ENCODE measurements at places on chromosomes 6 and 20.

GRCh38 chr6:14727494-14728395, 518.1 kb upstream of the JARID2 start:
- DNase-seq, result no peak

DNA sequence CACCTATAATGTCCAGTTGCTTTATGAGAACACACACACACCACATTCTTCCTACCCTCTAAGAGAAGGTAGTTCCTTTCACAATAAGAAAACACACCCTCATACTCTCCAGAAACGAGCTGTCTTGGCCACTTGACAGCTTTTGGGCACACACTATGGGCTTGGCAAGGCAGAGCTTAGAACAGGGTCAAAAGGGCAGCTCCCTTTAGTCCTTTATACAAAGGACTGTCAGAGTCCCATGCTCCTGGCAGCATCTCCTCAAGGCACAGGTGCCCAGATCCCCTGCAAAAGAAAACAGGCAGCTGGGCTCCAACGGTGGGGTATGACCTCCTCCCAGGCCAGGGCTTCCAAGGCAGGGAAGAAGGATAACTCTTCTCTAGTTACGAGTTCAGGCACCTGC, 4.9 kb upstream of the LYRM2 start:
- no peak for DNase-seq

GRCh38 chr6:158161566-158162254, 6.4 kb downstream of the SERAC1 start:
- DNase-seq, result no peak

- peak; percentile 80 for DNase-seq
Measured at GRCh38 chr20:49484180-49485140, 2.0 kb upstream of the KCNB1 start.

DNA sequence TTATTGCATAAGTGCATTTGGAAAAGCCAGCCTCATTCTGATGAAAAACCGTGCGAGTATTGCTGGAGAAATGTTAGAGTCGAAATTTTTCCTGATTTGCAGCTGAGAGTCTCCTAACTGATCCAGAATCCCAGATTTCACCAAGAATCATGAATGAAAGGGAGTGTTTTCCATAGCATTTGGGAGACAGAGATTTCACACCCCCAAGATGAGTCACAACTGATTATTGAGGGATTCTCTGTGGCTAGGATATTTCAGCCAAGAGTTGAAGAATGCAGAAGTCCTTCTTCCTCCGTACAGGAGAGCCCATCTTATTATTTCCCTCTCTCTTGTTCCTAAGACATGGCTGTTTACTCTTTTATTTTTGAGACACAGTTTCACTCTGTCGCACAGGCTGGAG, 82.2 kb upstream of the SALL4 start:
- no peak for DNase-seq

- peak; percentile 11 for DNase-seq
Measured at GRCh38 chr6:36724514-36725390, 27.1 kb downstream of the RAB44 start.

DNA sequence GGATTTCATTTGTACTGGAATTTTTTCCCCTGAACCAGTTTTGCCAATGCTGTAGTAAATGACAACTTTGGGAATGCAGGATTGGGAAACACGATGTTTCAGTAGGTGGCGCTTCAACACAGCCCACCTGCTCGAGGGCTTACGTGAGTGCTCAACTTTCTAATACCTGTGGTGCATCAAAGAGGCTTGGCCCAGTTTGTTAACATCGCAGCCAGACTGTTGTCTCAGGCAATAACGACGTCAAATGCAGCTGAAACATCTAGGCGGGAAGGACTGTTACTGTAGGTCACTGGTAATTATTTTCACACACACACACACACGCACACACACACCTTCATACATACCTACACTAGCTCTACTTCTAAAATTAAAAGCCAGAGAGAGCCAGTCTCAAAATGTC, 815.5 kb upstream of the SLC35B3 start:
- DNase-seq, result no peak

DNA sequence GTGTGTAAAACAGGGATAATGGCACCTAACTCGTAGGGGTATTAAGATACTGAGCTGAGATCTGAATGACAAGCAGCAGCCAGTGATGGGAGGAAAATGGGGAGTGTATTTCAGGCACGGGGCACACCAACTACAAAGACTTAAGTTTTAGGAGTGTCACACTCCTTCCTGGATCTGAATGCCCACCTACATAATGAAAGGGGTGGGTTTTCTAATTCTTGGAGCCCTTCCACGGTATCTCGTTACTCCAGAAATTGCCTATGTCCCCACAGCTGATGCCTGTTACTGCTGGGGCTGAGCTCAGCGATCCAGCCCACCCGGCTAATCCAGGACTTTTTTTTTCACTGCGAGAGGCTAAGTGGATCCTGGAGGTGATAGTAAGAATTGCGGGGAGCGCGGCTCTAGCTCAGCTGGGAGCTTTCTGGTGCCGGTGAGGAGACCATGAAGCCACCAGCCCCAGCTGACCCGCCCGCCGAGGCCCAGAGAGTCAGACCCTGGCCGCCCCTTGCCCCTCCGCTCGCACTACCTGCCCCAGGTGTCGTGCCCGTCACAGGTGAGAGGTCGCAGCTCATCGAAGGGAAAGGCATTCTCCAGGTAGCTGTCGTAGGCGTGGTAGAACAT, 727 bp downstream of the EDEM2 start:
- no peak for DNase-seq

DNA sequence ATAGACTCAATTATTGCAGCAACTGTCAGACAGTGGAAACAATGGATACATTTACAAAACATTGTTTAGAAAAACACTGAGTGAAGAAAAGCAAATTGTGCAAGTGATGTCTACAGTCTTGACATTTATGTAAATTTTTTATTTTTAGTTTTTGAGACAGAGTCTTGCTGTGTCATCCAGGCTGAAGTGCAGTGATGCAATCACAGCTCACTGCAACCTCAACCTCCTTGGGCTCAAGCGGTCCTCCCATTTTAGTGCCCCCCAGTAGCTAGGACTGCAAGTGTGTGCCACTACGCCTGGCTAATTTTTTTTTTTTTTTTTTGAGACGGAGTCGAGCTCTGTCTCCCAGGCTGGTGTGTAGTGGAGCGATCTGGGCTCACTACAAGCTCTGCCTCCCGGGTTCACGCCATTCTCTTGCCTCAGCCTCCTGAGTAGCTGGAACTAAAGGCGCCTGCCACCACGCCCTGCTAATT, 9.7 kb downstream of the CNBD2 start:
- no peak for DNase-seq

DNA sequence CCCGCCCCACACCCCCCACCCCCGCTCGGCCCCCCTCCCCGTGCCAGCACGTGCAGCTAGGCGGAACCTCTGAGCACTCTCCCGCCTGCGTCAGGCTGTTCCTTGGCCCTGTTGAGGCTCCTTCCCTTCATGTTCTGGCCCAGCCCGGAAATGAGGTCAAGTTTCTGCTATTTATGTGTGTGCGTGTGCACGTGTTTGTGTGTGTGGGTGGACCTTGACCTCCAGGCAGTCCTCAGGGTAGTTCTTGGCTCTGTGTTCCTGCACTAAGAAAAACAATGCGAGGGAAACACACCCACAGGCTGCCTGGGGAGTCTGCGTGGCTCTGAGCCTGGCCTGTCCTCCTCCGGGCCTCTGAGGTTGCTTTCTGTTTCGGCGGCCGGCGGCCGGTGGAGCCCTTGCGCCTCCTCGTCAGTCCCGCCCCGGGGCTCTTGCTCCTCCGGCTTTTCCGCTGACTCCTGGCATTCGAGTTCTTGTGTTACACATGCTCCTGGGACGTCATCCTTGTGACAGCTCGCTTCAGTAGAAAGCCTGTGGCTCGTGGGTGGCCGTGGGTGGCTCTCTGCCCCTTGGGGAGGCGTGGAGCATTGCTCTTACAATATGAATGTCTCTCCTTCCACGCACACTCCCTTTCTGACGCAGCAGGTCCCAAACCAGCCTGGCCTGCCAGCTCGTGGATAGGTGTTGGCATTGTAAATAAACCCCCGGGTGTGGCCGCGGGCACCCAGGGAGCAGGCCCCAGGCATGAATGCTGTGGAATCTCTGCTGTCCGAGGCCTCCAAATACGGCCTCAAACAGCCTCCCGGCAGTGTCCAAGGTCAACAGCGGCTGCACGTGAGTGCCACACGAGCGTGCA, 10.0 kb downstream of the SLCO4A1 start:
- DNase-seq, result peak; percentile 60

GRCh38 chr20:38229376-38230252, 30.9 kb downstream of the KIAA1755 start:
- no peak for DNase-seq

DNA sequence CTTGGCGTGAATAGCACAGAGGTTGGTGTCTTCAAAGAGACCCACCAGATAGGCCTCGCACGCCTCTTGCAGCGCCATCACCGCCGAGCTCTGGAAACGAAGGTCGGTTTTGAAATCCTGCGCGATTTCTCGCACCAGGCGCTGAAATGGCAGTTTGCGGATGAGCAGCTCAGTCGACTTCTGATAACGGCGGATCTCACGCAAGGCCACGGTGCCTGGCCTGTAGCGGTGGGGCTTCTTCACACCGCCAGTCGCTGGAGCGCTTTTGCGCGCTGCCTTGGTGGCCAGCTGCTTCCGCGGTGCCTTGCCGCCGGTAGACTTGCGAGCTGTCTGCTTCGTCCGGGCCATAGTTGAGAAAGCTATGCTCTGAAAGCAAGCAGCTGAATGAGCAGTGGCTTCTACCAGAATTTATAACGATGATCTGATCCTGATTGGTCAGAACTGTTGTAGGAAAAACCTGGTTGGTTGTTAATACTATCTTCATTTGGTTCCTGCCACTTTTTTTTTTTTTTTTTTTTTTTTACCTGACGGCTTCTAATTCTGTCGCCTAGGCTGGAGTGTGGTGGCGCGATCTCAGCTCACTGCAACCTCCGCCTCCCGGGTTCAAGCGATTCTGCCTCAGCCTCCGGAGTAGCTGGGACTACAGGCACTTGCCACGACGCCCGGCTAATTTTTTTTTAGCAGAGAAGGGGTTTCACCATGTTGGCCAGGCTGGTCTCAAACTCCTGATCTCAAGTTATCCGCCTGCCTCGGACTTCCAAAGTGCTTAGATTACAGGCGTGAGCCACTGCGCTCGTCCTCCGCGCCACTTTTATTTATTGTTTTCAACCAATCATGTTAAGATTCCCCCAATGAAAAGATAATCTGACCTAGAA, 21.5 kb downstream of the OR2B2 start:
- DNase-seq, result no peak

DNA sequence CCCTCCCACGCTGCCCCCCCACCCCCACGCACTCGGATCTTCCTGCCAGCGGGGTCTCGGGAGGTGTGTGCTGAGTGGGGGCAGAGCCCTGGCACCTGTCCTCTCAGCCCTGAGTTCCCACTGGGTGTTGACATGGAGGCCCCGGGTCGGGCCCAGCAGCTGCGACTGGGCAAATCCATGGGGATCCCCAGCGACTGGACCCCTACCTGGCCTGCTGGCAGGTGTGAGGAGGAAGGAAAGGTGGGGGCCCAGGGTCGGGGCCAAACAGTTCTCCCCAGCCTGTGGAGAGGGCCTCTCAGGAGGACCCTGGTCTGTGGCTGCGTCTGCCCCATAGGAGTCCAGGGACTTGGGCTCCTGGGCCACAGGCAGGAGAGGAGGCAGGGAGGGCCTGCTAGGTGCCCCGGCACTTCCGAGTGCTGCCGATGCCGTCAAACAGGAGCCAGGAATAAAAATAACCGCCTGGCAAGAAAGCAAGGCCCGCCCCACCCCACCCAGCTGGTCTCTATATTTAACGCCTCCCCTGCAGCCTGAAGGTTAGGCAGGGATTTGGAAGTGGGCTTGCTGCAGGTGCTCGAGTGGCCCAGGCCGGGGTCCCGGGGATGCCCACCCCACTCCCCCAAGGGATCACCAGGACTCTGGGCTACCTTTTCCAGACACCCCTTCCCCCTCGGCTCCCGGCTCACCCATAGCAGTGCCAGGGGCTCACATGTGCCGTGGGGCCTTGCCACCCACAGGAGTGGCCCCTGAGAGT, 1.4 kb upstream of the EEF1A2 start:
- DNase-seq, result no peak

DNA sequence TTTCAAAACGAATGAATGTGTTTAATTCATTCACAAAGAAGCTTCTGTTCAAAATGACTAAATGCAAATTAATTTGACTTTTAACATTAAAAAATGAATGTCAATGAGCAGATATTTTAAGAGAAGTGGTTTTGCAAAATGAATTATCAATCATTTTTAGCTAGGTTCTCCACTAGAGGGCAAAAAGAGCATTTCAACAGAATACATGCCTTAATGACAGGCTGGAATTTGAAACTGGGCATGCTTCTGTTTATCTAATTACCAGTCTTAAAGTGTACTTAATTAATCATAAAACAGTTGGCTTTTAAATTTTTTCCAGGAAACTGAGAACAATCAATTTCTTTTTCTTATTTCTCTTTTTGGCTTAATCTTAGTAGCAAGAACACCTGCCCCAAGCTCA, 63.8 kb upstream of the TINAG start:
- DNase-seq, result no peak

DNA sequence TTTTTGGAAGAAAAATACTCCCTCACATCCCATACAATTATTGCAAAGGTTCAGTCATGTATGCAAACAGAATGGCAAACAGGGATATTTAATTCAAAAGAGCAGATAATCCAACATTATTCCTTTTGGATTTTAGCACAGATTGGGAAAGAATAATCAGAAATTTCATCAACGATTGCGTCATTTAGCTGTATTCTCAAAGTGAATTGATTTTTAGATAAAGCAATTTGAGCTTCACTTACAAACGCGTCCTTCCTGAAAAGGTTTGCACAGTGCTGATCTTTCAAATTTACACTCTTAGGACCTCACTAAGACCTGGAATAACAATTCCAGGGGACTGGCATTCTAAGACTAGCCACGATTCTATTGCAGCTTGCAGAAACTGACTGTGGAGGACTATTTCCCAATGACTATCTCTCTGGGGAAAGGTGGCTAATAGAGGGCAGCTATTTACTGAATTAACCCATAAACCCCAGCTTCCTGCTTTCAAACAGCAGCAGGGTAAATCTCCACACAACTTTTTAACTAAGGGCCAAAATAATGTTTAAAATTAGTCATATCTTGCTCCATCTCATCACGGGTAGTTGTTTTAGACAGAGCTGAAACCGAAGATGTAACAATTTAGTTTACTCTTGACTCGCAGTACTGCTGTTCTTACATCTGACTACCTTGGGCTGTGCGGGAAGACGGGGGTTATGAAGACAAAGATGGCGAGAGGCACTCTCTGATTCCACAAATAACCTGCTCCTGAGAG, 131.2 kb upstream of the FAM184A start:
- no peak for DNase-seq

- DNase-seq, result peak; percentile 41
Measured at GRCh38 chr6:160455541-160456213, 107.5 kb downstream of the SLC22A3 start.

- no peak for DNase-seq
Measured at GRCh38 chr20:23245553-23246181, 104.9 kb upstream of the NXT1 start.

- DNase-seq, result no peak
Measured at GRCh38 chr20:63330940-63331339, 30.2 kb downstream of the CHRNA4 start.
